ENCODE measurements at places on chromosomes 3 and 15.

GRCh38 chr3:169660709-169661360, 2.7 kb downstream of the MECOM start:
- no peak for DNase-seq

DNA sequence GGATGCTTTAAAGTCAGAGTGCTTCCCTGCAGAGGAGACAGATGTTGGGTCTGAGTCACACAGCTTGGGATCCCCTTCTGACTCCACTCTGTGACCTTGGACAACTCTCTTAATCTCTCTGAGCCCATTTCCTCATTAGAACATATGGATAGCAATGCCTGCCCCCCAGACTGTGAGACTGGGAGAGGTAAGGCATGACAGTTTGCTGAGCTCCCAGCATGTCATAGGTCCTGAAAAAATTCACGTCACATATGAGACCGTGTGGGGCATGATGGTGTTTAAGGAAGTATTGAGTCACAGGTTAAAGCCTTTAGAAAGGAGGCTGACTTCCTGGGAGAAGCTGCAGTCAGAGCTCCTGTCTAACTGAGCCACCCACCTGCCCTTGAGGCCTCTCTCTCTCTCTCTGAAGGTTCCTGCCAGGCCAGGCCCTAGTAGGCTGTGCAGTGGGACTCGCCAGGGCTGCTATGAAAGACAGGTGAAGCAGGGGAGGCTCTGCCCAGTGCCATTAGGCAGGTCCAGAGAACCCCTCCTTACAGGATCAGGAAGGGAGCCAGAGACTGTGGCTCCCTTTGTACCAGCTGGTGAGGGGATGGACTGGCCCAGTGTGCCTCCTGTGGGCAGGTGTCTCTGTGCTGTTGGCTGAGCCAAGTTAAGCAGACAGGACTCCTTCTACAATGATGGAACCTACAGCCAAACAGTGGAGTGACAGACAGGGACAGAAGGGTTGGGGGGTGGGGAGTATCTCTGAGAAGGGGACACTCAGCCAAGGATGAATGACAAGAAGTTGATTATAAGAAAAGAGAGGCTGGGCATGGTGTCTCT, 19.5 kb upstream of the DOCK3 start:
- DNase-seq, result no peak

DNA sequence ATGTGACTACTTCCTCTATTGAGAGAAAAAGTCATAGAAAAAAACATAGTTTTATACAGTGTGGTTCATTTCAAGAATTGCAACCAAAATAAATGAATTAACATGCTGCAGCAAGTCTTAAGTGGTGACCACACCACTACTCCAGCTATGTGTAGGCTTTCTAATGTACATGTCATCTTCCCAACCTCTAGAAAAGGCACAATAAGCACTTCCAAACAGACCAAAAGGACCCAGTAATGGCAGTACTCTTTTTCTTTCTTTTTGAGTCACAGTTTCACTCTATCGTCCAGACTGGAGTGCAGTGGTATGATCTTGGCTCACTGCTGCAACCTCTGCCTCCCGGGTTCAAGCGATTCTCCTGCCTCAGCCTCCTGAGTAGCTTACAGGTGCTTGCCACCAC, 219.3 kb upstream of the KBTBD8 start:
- no peak for DNase-seq

GRCh38 chr3:176765382-176765900, 431.8 kb downstream of the TBL1XR1 start:
- no peak for DNase-seq

DNA sequence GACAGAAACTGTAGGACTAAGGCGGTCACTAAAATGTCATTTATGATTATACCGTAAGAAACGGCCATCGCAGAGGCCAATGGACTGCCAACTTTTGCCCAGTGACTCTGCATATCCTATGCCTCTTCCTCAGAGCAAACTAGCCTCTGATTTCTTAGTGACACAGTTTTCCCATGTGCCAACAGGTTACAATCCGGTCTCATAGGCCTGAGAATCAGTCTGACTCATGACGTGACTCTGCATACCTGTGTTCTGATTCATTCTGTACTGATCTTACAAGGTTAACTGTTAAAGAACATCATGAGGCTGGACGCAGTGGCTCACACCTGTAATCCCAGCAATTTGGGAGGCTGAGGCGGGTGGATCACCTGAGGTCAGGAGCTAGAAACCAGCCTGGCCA, 17.8 kb downstream of the RUBCN start:
- no peak for DNase-seq

DNA sequence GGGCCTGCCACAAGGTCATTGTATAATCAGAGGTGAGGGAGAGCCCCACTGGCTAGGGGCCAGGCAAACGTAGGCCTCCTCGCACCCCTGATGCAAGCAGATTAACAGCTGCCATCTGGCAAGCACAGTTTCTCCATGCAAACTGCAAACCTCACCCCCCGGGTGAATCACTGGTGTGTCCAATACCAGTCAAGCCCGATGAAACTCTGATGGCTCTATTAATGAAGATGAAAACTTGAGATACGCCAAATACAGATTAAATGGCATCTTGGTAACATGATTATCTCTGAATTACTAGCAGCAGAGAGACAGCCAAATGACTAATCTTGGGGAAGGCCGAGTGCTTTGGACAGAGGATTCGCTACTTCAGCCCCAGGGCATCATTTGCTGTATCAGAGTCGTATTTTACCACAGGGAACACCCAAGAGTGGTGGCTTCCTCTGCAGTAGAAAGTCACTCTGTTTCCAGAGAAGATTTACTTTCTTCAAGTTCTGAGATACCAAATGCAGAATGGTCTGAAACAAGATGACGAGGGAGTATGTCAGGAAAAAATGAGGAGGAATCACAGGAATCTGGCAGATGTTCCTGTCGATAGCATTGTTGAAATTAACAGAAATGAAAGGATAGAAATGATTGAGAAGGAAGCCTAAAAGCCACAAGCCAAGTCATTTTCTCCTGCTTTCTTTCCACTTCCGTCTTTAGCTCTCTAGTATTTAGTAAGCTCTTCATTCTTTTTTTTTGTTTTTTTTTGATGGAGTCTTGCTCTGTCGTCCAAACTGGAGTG, 96.2 kb upstream of the NR2F2 start:
- no peak for DNase-seq

DNA sequence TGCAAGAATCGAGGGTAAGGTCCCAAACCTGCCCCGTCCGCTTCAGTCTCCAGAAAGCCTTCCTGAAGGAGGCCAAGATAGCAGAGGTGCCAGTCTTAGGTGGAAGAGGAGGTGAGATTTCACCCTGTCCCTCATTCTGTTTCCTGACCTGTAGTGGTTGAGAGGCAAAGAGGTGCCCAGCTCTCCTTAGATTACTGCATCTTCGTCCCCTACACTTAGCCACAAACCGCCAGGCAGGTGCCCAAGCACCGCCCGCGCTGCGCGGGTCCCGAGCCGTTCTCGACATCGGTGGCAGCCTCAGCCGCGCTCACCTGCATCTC, 23.8 kb upstream of the POLG start:
- no peak for DNase-seq

GRCh38 chr3:80331494-80332170, 563.8 kb upstream of the ROBO1 start:
- no peak for DNase-seq

- DNase-seq, result no peak
These were observed 3.2 kb upstream of the INSYN1 start for GRCh38 chr15:73756390-73756789.
